Skin of body (tissue), 3 donors: ENCODE measurements at places on chromosomes 4 and X.

DNA sequence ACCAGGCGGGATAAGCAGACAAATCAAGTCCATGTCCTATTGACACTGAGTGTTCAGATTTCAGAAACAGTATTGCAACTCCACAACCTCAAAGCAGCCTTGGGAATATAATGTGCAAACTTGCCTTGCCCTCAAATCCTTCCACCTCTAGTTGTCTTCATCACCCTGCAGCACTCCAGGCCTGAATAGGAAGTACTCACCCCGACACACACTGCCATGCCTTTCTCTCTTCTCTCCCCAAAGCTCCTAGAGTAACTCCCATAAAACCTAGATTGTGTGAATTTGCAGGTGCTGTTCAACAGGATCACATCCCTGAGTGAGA lies 19.6 kb downstream of the ACSL1 start:
- no peak for DNase-seq

DNA sequence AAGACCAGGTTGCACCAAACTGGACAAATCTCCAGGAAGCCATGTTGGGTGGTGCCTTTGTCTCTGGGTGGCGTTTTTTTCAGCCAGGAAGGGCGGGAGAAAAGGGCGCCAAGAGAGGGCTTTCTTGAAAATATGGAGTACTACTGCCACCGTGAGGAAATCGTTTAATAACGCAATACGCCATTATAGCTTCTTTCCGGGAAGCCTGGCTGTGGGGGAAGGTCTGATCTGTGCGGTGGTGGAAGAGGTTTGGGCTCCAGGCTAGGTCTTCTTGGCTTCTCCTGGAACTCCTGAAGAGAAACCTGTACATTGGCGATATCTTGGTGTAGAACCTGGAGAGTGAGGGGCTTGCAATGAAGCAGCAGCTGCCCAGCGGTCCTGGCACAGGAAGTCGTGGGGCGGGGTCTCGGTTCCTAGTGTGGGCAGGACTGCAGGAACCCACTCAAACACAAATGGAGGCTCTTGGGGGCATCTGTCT lies 202.7 kb downstream of the OR13H1 start:
- DNase-seq, result no peak

GRCh38 chrX:10570601-10571000 lies 49.8 kb downstream of the MID1 start:
- DNase-seq, result no peak

DNA sequence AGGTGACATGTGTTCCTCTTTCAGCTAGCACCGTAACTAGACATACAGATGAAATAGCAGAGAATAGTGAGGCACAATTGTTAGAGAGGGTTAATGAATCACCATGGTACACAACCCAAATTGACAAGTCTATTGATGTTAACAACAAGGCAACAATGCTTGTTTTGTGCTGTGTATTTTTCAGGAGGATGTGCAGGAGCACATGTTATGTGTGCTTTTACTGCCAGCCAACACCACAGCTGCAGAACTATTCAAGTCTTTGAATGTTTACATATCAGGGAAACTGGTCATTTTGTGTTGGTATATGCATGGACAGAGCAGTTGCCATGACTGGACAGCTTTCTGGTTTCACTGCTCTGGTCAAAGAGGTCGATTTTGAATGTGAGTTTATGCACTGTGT lies 32.8 kb downstream of the STBD1 start:
- no peak for DNase-seq

DNA sequence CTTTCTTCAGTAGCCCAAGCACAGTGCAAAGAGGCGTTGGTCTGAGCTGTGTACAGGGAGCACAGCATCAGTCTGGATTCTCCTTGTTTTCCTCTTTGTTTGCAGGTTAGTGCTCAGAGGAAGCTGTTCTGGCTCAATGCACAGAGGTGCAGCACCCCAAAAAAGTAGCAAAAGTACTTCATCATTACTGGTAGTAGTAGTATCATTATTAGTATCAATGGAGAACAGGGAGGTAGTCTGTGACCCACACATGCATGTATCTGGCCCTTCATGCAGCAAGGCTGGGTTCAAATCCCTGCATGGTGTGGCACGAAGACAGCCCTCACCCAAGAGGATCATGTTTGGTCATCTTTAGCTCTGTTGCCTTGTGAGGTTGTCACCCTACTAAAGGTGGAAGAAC lies 68.7 kb downstream of the CXXC4 start:
- DNase-seq, result no peak

DNA sequence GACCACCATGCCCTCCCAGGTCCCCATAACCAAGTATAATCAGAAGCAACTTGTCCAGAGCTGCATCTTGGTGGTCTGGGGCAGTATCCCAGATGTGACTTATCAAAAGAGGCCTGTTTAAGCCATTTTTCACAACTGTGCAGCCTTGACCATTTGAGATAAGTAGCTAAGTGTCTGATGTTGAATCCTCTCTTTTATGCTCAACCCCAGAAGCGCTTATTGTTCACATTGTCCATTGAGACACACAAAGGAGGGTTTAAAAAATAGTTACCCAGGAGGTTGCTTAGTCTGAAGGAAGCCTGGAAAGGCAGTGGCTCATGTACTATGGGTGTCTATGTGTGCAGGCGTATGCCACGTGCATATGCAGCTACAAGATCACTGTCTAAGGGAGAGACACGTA lies 27.0 kb downstream of the ENPP6 start:
- no peak for DNase-seq

- DNase-seq, result no peak
These were observed 611.2 kb downstream of the RPA4 start for GRCh38 chrX:97494756-97495372.

GRCh38 chrX:107537815-107538214 lies 88.4 kb downstream of the FRMPD3 start:
- no peak for DNase-seq

GRCh38 chr4:147599206-147599605 lies 18.0 kb upstream of the TMEM184C start:
- DNase-seq, result no peak

DNA sequence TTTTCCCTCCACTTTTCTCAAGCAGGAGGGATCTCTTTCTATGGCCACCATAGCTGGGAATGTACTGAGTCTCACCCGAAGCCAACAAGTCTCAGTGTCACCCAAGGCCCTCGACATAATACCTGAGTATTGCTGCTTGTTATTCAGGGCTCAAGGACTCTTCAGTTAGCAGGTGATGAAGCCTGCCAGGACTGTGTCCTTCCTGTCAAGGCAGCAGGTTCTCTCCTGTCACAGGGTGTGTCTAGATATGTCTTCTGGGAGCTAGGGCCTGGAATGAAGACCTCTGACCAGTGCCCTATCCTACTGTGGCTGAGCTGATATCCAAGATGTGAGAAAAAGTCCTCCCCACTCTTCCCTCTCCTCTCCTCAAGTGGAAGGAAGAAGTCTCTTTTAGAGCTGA lies 391.0 kb upstream of the DIPK2B start:
- DNase-seq, result no peak

GRCh38 chr4:74933562-74934015 lies 673 bp downstream of the PARM1 start:
- DNase-seq, result no peak

DNA sequence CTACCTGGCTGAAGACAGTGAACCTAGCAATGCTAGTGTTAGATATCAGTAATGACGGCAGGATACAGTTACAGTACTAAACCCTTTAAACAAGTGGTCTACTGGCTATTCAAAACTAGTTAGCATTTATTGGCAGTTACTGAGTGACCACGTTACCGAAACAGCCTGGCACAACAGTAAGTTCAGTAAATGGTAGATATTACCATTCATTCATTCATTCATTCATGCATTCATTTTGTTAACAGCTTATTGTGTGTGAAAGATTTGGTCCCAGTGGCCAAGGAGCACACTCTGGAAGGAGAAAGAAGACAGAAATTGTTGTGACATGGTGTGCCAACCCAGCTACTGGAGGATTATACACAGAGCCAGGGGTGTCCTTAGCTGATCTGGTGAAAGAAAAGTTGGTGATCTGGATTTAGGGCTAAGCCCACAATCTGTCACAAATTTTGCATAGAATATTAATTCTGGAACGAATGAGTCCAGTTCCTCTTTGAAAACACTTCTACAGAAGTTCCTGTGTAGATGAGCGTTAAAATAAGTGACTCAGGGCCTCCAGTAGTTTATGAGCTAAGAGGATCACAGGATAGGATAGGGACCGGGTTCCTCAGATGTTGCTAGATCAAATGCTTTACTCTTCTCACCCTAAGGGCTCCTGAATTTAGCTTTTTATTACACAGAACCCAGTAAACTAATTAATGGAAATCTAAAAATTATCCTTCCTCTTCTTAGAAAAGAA lies 179.1 kb downstream of the CBR4 start:
- DNase-seq, result no peak

DNA sequence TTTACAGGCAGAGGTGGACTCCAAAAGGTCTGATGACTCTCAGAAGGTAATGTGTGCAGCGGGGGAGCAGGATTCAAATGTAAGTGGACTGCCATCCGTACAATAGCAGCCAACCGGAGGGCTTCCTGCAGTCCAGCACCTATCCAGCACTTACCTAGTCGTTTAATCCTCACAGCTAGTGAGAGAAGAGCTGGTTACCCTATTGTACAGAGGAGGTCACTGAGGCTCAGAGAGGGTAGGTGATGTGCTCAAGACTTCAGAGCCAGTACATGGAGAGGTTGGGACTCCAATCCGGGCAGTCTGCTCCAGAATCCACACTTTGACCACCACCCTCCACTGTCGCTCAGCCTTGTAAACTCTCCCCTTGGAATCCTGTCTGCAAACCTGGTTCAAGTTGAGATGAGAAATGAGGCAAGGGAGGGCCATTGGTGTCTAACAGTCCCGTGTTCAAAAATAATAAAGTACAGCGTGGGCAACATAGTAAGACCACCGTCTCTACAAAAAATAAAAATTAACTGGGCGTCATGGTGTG lies 22.5 kb upstream of the JAKMIP1 start:
- DNase-seq, result no peak

DNA sequence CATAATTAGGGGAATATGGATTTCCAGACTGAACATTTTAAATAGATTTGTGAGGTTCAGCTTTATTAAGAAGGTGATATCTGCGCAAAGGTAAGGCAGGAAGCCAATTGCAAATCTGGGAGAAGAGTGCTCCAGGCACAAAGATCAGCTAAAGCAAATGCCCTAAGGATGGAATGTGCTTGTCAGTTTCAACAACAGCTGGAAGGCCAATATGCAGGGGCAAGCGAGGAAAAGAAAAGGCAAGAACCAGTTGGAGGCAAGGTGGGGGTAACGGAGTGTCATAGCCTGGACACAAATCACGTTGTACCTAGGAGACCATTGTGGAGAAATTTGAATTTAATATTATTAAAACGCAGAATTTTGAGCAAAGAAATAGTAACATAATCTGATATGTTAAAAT lies 1710.3 kb upstream of the PCDH7 start:
- DNase-seq, result no peak

- DNase-seq, result no peak
These were observed at the start of gene WAS for GRCh38 chrX:48683411-48683982. Gene WAS (plus strand): TSS chrX:48683799. CDS start chrX:48683854, 55 bp downstream.

DNA sequence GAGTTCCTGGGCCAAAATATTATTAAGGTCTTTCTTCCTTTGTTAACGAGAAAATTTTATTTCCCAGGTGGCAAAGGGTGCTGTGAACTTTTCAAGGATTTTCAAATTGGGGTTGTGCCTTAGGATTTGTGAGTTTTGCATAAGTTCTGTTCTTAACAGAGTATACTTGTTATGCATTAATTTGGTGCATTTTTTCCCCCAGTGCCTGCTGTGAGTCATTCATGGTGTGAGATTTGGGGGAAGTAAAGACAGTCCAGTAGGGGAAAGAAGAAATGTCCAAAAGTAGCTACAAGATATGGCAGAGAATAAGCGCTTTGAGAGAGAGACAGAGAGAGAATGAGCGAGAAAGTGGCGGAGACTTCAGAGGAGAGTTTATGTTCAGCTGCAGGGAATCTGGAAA lies 239.2 kb downstream of the ARHGAP10 start:
- no peak for DNase-seq
